Brain microvascular endothelial cell (primary cell): ENCODE measurements at places on chromosomes 2 and 18.

GRCh38 chr18:33700513-33700976 is 122.5 kb downstream of the ASXL3 start:
- no peak for DNase-seq

DNA sequence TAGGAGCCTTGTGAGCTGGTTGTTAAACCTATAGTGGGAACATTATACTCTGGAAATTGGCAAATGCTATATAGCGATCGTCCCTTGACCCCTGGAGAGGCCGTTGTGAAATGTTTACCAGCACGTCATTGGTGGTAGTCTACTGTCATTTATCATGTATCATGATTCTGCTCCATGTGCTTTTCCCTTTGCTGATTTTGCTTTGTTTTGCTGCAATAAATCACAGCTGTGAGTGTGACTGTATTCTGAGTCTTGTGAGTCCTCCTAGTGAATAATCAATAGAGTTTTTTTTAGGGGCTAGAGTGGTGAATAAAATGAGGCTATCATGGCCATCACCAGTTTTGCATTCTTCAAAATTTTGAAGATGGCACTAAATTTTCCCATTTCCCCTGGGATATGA is 189.1 kb downstream of the HRH4 start:
- no peak for DNase-seq

DNA sequence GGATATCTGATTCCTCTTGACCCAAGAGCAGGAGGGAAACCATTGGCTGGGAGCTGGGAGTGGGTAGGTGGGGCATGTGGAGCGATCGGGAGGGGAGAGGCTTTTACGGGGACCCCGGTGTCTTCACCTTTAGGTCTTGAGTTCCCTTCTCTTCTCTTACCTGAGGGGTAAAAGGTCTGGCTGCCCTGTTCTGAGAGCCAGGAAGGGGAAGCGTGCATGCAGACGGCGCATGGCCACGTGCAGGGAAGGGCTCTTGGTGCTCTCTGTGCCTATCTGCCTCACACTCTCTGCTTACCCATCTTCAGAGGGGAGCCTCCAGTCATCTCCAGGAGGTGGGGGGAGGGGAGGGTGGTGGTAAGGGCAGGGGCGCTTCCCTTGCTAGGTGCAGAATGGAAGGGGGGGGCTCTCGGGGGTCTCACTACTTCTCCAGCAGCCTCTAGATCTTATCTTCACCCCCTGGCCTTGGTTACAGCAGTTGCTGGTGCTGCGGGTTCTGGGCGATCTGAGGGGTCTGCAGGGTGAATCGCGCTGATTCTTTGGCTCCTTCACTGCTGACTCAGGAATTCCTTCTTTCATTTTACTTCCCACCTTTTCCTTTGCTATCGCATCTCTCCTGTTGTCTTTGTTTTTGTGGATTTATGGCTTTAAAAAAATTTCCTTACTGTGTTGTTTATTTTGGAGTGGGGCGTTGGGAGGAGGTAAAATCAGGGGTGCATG is 225.8 kb upstream of the HS6ST1 start:
- no peak for DNase-seq

GRCh38 chr2:156155319-156155718 is 177.2 kb downstream of the NR4A2 start:
- no peak for DNase-seq

DNA sequence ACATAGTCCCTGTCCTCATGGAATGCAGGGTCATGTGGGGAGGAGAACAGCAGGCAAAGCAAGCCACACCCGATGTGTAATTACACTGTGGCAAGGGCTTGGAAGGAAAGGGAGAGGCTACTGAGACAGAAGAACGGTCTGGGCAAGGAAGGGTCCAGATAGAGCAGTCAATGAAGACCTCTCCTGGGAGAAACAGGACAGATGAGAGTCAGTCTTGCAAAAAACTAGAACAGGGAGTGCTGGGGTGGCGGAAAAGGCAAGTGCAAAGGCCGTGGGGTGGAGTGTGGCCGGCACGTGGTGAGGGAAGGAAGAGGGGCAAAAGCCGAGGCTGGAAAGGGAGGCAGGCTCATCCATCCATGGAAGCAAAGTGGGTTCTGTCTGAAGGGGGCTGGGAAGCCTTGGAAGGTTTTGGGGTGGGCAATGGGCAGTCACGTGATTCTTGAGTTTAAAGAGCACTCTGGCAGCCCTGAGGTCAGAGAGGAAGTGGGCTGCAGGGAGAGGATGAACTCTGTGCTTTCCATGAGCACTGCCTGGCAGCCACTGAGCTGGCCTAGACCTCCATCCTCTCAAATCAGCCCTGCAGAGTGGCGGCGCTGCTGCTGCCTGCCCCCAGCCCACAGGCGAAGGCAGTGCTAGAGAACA is 182.2 kb downstream of the INHBB start:
- no peak for DNase-seq

- no peak for DNase-seq
These were observed 47.5 kb upstream of the LYPD6B start for GRCh38 chr2:148990968-148991367.
